ENCODE measurements at places on chromosomes 16 and 17.

DNA sequence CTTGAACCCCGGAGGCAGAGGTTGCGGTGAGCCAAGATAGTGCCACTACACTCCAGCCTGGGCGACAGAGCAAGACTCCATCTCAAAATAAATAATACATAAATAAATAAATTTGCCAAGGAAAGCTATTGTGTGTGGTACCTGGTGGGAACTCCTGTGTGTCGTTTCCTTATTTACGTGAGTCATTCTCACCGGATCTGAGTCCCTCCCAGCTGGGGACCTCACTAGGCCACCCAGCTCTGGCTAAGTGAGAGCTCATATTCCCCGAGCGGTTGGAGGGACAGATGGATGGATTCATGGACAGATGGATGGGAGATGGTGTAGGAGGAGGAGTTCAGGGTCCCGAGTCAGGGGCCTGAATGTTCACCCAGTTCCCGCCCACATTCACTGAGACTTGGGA lies 22.9 kb upstream of the C1QL1 start:
- DNase-seq, result no peak

GRCh38 chr16:88685156-88686061 lies 898 bp downstream of the SNAI3 start:
- no peak for DNase-seq

DNA sequence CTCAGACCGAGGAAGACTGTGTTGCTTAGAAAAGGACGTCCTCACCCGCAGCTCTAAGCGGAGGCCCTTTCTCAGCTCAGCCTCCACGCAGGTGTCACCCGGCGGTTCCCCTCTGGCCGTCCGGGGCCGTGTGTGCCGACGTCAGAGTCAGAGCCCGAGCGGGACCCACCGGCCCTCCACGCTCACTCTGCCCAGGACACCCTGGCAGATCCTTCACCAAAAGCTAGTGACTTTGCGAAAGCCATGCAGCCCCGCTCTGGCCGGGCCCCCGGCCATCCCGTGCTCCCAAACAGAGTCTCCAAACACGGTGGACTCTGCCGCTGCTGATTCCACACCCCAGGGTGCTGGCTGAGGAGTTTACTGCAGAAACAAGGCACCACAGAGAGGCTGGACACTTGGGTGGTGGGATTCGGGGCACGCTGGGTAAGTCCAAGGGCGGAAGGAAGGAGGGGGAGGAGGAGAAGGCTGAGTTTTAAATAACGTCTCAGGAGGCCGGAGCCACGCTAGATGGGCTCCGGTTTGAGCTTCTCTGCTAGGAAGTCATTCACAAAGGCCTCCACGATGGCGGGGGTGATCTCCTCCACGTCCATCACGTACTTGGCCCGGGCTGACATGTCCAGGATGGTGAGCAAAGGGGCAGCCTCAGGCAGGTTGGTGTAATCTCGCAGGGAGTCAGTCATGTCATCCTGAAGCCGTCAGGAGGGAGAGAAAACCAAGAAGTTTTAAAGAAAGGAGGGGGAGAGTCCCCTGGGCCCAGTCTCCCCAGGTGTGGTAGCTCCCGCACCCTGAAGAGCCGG lies 18.5 kb downstream of the MRM3 start:
- no peak for DNase-seq

GRCh38 chr16:4976611-4977145 lies 18.5 kb downstream of the SEC14L5 start:
- no peak for DNase-seq

DNA sequence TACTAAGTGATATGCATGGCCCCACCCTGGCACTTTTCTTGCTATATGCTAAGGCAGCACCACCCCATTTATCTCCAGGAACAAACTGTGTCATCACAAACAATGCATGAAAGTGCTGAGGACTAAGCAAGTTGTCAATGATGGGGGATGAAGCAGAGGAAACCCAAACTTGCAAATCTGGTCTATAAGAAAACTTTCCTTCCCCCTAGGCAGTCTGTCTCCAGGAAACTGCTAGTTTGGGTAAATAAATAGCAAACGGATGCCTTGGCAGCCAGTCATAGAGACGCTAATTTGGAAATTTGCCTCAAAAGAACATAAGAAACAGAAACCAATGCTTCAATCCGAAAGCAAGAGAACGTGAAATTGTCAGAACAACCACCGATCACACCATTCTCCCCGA lies 5.6 kb upstream of the HSBP1 start:
- DNase-seq, result no peak

GRCh38 chr16:53914736-53915135 lies 210.8 kb downstream of the FTO start:
- no peak for DNase-seq

GRCh38 chr16:82625066-82625968 lies 1.5 kb upstream of the CDH13 start:
- DNase-seq, result no peak

DNA sequence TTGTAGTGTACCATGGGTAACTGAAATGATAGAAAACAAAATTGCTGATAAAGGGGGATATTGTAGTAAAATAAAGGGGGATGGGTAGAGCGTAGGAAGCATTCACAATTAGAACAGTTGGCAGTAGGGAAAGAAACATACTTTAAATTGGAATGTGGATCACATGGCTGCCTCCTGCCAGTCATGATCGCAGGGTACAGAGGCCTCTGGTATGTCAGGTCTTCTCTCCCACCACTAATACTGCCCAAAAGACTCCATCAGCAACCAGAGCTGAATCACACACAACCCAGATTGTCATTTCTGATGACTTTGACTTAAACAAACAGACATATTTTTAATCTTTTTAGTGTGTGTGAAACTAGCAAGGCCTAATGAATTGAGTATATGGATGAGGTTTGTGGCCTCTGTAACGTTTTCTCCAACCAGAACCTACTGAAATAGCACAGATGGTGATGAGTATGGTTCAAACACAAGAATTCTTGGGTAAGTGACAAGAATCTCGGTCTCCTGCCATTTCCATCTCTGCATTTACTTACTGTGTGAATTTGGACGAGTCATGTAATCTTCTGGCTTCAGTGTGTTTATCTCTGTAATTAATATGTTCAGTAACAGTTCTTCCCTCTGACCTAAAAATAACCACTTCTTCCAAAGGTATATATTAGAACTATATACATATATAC lies 112.6 kb downstream of the USP22 start:
- DNase-seq, result no peak

DNA sequence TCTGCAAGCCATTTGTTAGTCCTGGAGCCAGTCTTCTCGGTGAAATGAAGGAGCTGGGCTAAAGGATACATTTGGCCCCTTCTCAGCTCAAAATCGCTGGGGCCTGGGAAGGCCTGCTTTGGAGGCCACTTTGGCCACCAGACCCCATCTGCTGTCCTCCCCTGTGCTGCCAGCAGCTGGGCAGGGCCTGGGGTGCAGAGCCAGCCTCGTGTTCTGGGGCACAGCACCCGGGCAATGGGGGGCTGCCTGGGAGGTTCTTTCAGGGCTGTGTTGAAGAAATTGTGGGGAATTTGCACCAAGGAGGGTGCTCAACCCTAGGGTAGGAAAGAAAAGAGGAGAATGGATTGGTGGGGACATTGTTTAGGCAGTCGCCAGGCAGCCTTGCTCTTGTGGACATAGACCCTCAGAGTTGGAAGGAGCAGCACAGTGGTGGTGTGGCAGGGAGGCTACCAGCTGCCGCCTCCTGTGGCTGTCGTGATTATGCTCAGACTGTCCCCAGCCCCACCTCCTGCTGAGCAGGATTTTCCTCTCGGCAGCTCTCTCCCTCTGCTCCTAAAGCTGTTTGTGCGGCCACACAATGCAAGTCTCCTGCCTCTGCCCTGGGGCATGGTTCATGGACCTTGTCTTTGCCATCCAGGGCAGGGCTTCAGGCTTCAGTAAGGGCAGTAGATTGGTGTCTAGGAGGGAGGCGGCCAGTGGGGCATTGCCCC lies 174.8 kb downstream of the NTN1 start:
- no peak for DNase-seq

- DNase-seq, result no peak
Observed at GRCh38 chr16:86517033-86517432, 6.7 kb downstream of the FOXF1 start.

GRCh38 chr17:1095090-1095852 lies 84.5 kb downstream of the ABR start:
- DNase-seq, result no peak

DNA sequence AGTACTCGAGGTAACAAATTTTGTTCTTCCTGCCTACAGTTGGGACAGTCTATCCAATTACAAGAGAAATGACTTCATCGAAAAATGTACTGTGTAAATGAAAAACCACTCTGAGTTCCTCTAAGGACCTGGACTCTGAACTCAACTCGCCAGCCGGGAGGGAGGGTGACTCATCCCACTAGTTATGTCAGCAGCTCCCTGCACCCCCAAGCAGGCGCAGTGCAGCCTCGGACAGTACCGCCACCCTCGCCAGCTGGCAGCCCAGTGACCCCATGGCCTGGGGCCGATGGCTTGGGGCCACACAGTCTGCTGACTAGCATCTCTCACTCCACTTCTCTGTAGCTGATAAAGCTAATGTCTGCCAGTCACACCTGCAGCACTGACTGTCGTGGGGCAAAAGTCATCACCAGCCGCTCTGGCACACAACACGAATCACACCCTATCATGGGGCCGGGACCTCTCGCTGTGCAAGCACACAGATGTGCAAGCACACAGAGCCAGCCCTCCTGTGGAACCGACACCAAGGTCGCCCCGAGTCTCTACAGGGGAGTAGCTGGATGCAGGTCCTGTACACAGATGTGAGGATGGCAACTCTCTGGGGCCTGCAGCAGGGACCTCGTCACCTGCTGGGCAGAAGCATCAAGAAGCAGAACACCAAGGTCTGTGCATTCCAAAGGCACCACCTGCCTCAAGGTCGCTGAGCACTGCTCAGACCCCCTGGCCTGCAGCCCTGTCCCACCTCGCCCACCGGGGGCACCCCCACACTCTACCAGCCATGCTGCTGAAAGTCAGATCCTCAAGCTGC lies 5.7 kb downstream of the CSNK1D start:
- no peak for DNase-seq

DNA sequence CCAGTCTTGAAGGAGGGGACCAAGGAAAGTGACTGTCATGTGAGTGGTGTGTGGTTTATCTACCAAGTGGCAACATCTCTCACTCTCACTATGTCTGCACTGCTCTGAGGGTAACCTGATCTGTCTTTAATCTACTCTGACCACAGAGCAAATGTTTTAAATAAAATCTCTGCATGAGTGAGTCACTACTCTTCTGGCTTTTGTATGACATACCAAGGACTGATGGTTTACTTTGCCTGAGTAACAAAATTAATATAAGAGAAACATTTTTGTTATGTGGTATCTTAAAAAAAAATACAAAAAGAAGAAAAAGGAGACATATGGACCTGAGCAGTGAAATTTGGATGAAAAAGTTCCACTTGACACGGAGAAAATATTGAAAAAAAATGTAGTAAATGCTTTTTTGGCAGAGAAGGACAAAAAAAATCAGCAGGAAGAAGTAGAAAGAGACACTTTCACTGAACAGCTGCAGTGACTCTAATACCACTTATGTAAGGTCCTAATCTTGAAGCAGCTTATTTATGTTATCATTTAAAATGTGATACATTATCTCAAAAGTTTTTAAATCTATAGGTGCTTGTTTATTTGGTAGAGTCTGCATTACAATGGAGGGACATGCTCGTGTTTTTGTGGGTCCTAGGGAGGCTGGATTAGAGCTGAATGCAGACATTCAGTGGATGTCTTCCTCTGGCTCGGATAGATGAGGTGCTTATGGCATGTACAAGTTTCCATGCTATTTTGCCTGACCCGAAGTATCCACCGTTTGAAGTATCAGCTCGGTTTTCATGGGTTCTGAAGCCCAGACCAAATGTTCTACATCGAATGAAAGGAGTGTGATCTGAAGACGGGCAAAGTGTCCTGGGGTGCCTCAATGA lies 240.7 kb downstream of the MAP2K6 start:
- no peak for DNase-seq

- no peak for DNase-seq
Observed at GRCh38 chr17:76184290-76184689, 43.2 kb upstream of the FOXJ1 start.

- no peak for DNase-seq
Observed at GRCh38 chr17:77439189-77440018, 298.6 kb downstream of the SEC14L1 start.

- DNase-seq, result no peak
Observed at GRCh38 chr17:4545217-4545951, 9.8 kb downstream of the MYBBP1A start.

- peak; percentile 23 for DNase-seq
Observed at GRCh38 chr17:21193031-21193430, 20.9 kb downstream of the TMEM11 start.

- DNase-seq, result no peak
Observed at GRCh38 chr17:10396524-10397163, 23.8 kb upstream of the MYH13 start.

DNA sequence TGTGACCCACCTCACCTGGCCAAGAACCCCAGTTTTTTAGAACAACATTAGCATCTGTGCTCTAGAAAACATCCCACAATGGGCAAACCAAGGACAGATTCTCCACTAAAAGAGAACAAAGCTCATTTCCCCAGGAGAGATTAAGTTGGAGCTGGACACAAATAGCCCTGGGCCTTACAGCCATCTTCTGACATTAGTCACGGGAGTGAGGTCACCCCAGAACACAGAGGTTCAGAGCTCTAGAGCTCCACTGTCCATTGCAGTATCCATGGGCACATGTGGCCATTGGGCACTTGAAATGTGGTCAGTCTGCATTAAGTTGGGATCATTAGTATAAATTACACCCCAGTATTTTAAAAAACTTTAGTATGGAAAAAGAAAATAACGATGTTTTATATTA lies 47.6 kb upstream of the RBBP6 start:
- no peak for DNase-seq

- no peak for DNase-seq
Observed at GRCh38 chr16:50706250-50706649, 12.8 kb downstream of the NOD2 start.

DNA sequence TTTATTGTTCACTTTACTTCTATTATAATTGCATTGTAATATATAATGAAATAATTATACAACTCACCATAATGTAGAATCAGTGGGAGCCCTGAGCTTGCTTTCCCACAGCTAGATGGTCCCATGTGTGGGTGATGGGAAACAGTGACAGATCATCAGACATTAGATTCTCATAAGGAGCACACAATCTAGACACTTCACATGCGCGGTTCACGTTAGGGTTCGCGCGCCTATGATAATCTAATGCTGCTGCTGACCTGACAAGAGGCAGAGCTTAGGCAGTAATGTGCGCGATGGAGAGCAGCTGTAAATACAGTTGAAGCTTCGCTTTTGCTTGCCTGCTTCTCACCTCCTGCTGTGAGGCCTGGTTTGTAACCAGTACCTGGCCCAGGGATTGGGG lies 40.2 kb downstream of the BCAS3 start:
- no peak for DNase-seq
